ENCODE measurements at places on chromosomes 1 and 21. TPM values are rescaled to one million over a fixed set of nuclear protein-coding genes. Genes with fewer than 3 reads are reported as not detected.

The ZBTB18 gene
- total RNA-seq = 37.2 TPM

The MATN1 gene
- total RNA-seq = 0.14 TPM

GRCh38 chr21:45137612-45137937 lies 63.2 kb downstream of the ADARB1 start:
- H3K36me3 ChIP-seq = no peaks in the 10 kb centered on the region
- H3K27ac ChIP-seq = no peak overlapping the region
- H3K4me3 ChIP-seq = no peak overlapping the region
- no peaks in the 10 kb centered on the region for H3K27me3 ChIP-seq

DNA sequence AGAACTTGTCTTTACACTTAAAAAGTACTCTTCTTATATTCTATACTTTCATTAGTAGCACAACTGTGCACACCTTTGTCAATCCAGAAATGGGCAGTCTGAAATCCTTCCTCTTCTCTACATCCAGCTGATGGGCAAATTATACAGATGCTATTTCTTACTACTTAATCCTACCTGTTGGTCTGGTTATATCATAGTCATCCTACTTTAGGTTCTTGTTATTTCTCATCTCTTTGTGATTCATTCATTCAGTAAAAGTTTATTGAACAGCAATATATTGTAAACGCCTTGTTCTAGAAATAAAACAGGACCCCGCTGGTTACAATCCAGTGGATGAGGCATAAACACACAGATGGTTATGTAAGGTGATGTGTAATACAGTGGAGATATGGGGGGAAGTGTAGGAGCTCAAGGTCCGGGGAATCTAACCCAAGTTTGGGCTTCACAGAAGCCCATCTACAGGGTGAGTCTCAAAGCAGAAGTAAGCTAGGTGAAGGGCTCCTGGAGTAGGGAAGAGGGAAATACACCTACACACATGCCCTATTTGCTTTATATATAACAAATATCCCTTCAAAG lies 11.8 kb upstream of the FUBP1 start:
- no peaks in the 10 kb centered on the region for H3K4me1 ChIP-seq
- H3K4me3 ChIP-seq = no peak overlapping the region
- no peaks in the 10 kb centered on the region for H3K27me3 ChIP-seq
- H3K27ac ChIP-seq = no peak overlapping the region
- no peak for DNase-seq
- no peaks in the 10 kb centered on the region for H3K36me3 ChIP-seq

- H3K4me3 ChIP-seq = no peak overlapping the region
- no peaks in the 10 kb centered on the region for H3K27me3 ChIP-seq
- H3K4me1 ChIP-seq = no peaks in the 10 kb centered on the region
- no peak overlapping the region for H3K27ac ChIP-seq
- no peak for DNase-seq
- H3K36me3 ChIP-seq = peaks cover 11% of the 10 kb centered on the region
Observed at GRCh38 chr1:77704736-77705135, 22.3 kb upstream of the ZZZ3 start.

DNA sequence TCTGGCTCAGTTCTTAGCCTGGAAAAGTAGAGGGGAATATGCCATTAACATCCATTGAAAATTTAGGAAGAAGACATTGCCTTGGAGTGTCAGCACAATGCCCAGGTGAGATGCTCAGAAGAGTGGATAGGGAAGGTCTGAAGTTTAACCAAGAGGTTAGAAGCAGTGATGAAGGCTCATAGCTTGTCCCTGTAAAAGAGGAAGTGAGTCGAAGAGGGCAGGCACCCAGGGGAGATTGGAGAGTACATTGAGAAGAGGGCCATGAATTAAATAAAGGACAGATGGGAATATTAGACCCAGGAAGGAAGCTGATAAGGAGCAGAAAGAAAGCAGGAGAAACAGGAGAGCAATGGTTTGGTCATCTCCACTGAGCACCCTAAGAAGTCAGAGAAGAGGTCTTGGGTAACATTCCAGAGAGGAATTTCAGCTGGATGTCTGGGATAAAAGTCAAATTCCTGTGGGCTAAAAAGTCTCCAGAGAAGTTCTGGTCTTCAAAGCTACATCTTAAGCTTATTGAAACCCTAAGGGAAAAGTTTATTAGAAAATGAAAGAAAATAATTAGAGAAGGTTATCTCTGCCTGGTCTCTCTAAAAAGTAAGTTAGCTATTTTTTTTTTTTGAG lies 17.3 kb downstream of the C8B start:
- no peaks in the 10 kb centered on the region for H3K4me1 ChIP-seq
- no peak for DNase-seq
- no peaks in the 10 kb centered on the region for H3K36me3 ChIP-seq
- H3K4me3 ChIP-seq = no peak overlapping the region

GRCh38 chr1:244049162-244050013 lies 1.7 kb upstream of the ZBTB18 start:
- H3K27me3 ChIP-seq = no peaks in the 10 kb centered on the region
